ENCODE measurements at places on chromosomes 12 and 14.

DNA sequence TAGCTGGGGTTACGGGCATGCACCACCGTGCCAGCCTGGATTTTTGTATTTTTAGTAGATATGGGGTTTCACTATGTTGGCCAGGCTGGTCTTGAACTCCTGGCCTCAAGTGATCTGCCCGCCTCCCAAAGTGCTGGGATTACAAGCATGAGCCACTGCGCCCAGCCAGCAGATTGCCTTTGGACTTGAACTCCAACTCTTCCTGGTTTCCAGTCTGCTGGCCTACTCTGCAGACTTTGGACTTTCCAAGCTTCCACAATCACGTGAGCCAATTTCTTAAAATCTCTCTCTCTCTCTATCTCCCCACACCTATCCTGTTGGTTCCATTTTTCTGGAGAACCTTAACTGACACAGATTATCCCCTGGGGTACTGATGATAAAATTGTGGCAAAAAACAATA, 55.0 kb downstream of the EMP1 start:
- DNase-seq: no peak

DNA sequence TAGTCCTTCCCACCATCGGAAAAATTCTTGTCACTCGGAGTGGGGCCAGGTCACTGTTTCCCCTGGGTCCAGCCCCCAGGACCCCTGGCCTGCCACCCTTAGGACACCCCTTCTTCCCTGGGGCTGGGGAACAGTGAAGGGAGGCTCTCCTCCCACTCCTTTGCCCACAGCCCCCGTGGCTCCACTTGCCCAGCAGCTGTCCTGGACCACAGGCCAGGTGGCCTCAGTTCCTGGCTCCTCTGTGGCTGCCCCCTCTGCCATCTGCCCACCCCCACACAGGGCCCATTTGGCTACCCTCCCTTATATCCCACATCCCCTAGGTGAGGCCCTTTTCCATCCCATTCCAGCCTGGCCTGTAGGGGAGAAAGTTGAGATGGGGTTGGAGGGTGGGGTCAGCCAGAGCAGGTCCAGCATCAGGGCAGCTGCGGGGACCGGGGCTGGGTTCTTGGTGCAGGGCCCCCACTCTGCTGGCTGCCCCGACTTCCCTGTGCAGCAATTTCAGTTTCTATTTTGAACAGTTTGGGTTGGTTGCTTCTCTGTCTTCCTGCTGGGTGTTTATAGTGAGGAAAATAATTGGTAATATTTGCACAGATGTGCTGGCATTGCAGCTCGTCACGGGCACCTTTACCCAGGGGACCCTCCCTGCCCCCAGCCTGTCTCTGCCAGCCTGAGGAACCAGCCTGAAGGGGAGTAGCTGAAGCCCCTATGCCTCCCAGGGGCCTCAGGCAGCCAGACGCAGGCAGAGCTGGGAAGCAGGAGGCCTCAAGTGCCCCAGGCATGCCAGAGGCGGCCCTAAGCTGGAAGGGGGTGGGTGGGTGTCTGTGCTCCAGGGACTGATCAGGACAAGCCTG, 23.4 kb downstream of the SYNDIG1L start:
- DNase-seq: no peak

DNA sequence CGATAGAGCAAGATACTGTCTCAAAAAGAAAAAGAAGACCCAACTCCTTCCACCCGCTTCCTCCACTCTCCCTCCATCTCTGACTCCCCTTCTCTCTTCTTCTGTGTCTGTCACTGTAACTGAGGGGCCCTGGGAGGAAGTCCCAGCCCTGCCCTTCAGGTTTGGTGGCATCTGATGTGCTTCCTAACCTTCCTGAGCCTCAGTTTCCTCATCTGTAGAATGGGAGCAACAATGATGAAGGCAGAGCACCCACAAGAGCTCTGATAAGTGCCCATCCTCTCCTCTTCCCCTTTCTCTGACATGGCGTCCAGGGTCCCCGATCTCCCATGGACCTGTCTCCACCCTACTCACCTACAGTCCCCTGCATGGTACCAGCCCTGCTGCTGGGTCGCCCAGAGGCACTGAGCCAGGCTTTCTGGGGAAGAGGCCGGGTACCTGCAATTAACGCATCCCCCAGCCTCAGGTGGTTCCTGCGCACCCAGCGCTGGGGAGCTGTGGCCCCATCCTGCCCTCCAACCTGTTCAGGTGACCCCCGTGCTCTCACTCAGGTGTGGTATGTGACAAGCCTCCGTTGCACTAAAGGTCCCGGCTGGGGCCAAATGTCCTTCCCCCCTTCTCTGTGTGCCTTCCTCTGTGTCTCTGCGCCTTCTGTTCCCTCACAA, 13.2 kb downstream of the FOXN4 start:
- no peak for DNase-seq

DNA sequence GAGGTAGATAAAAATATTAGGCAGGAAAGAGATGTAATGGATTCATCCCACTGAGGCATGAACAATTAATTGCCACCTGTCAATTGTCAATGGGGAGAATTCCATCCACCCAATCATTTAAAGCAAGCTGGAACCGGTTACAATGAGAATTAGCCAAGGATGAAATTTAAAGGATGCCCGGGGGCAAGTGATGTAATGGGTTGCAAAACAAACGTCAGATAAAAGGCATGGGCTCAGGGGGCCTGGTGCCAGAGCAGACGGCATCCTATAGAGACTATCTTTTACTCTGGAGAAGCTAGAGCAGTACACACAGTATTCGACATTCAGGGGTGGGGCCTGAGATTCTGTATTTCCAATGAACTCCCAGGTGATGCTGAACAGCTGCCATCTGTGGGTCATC, 80.5 kb upstream of the ZFP36L1 start:
- DNase-seq: no peak

DNA sequence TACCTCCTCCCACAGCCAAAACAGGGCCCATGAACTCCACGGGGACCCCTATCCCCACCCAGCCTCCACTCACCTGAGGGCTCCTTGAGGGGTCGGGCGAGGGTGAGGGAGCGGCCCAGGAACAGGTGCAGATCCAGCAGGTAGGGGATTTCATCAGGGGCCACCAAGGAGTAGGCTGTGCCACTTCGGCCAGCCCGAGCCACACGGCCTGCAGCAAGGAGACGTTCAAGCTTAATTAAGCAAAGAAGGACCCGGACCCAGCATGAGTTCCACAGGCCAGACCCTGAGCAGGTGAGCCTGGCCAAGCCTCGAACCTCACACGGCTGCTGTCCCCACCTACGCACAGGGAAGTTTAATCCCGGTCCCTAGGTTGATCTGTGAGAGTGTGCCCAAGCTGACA, 15.6 kb downstream of the DDX54 start:
- no peak for DNase-seq

DNA sequence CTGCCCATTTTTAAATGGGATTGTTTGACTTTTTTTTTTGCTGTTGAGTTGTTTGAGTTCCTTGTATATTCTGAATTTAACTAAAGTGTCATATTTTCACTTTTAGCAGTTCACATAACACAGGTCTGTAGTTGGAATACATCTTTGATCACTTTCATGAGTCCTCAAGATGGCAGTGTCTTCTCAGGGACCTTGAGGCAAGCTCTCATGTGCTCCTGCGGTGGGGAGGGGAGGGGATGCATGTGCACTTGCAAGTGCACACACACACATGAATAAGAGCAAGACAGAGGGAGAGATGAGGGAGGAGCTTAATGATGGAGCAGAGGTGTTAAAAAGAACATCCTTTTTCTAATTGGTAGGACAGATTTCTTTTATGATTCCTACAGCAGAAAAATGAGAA, 291.4 kb upstream of the OR4E1 start:
- DNase-seq: no peak

- DNase-seq: no peak
These were observed 267.7 kb downstream of the GALC start for GRCh38 chr14:87725318-87725717.

GRCh38 chr12:104953323-104953722, 4.8 kb downstream of the SLC41A2 start:
- no peak for DNase-seq

DNA sequence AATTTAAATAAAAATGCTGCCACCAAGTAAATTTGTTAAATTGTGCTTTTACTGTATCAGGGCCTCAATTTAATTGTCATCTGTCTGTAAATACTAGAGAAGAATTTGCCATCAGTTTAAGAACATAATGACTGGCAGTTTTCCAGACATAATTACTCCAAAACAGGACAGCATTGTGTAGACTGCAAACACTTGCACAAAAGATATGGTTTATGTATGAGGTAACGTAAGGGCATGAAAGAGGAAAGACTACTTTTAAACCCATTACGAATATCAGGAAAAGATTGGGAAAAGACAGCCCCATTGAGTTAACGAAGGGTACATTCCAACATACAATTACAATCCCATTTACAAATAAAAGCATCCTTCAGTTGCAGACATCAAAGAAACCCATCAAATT, 59.8 kb upstream of the KRR1 start:
- no peak for DNase-seq

- DNase-seq: no peak
These were observed 63.5 kb downstream of the SLC38A1 start for GRCh38 chr12:46205294-46205693.

- DNase-seq: no peak
These were observed 41.8 kb upstream of the HIF1A start for GRCh38 chr14:61653507-61653906.

DNA sequence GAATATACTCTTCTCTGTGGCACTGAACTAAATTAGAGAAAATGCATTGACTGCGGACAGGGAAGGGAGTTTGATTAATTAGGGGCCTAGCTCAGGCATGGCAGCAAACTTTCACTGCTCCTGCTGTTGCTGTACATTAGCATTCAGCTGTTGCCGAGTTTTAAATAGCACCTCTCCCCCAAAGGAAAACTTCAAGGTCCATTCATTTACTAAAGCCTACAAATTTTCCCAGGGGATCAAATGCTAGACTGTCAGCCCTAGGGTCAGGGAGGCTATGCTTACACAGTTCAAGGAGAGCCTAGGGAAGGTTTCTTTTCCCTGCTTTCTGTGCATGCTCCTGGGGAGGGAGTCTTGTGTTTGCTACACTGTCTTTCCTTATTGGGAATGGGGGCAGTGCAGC, 60.0 kb upstream of the GZMB start:
- DNase-seq: no peak

GRCh38 chr12:15706010-15706676, 83.0 kb downstream of the EPS8 start:
- DNase-seq: no peak

GRCh38 chr12:32332446-32332845, 66.9 kb upstream of the FGD4 start:
- DNase-seq: no peak

DNA sequence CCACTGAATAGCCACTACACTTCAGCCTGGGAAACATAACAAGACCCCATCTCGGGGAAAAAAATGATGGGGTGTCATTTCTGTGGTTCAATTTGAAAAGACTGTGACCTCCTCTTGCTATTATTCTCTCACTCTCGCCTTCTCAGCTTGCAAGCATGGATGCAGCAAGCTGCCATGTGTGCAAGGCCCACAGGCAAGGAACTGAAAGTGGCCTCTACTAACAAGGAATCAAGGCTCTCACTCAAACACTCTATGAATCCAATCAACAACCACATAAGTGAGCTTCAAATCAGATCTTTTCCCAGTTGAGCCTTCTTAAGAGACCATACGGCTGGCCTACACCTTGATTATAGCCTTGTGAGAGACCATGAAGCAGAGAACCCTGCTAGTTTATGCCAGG, 17.9 kb upstream of the DHRS7 start:
- DNase-seq: no peak

Measured in left renal pelvis (tissue), 4 donors.